Hepatic stellate cell (primary cell): ENCODE measurements at places on chromosomes 4 and X.
A peak's percentile ranks its signal among the peaks of the same experiment; 100 is the strongest.

DNA sequence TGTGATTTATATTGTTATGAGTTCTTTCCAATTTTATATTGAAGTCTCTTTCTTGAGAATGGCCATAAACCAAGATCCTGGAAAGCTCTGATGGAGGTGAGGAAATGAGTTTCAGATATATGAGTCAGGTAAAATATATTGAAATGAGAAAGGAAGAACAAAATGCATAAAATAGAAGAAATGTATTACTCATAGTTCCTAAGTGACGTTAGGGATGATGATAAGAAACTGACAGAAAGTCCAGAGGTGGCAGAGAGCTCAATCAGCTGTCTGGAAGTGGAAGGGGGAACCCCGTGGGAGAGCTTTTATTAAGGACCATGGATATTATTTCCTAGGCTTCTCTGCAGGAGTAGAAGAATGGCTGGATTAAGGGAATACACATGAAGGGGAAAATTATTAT lies 24.6 kb downstream of the UGT2B7 start:
- no peak for DNase-seq

DNA sequence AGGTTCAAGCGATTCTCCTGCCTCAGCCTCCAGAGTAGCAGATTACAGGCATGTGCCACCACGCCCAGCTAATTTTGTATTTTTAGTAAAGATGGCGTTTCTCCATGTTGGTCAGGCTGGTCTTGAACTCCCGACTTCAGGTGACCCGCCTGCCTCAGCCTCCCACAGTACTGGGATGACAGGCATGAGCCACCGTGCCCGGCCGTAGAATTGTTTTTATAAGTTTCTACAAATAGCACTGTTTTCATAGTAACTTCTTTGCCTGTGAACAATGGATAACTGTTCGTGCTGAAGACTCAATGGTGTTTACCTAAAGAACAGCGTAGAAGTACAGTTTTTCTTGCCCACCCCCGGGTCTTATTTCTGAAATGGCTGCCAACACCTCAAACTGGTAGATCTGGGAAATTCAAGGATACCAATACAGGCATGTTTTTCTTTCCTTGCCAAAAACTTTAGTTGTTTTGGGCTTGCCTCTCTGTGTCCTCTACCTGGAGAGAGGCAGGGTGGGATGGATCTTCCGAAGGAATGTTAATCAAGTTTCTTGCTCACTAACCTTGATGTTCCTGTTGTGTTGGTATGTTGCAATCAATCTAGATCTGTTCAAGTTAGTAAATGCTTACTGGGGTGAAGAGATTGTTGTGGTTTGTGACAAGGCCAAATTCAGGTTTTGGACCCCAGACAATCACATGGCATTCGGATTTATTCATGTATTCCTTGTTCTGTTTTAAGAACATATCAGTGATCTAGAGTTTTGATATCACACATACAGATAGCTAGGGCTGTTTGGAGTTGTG lies 2.8 kb upstream of the RUFY3 start:
- DNase-seq = no peak

DNA sequence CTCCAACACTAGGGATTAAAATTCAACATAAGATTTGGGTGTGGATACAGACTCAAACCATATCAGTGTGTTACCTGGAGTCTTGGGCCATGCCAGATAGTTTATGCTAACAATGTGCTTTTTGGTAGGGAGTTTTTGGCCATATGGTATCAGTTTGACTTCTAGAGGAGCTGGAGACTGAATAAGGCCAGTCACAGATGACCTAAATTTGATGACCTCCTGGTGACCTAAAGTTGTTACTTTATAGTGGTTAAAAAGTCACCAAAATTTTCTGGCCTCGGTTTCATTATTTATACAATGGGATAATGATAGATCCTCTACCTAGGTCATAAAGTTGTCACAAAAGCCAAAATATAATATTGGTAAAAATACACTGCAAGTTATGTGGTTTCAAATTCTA lies 877.1 kb downstream of the RAPGEF2 start:
- no peak for DNase-seq

DNA sequence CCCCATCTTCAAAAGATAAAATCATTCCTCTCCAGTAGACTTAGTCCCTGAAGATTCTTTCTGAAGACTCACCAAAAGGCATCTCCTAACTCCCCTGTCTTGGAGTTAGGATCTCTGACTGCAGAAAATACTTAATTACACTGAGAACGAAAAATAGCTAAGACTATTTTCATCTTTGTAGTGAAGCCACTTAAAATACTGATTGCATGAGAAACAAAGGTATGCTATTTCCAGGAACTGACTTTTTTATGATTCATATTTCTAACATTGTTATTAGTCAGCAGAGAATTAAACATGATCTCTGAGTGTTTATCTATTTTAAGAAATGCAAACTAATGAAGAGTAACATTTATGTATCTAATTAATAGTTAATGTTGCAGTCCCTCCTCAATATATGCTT lies 71.8 kb upstream of the NR3C2 start:
- DNase-seq = peak; percentile 2

DNA sequence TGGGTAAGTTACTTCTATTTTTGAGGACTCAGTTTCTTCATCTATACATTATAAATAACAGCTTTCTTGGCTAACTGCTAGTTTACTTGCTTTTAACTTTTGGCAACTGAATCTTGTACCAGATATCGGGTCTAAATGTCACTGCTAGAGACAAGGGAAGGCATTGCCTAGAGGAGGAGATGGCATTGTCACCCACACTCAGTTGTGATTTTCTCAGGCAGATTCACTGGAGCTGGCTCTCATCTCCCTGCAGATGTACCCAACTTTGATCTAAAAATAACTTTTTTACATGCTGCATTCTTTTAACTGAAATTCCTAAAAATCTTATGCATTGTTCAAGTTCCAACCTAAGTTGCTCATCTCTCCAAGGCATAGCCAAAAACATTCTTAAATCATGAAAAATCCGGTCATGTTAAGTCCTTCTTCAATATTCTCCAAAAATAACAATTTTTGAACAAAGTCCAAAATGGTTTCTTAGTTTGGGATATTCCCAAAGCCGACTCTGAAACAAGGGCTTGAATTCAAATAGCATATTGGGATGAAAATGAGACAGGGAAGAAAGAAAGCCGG lies 469.0 kb upstream of the BOD1L1 start:
- DNase-seq = peak; percentile 19

GRCh38 chr4:123892368-123892976 lies 495.9 kb downstream of the SPRY1 start:
- no peak for DNase-seq

GRCh38 chr4:155769090-155769489 lies 10.3 kb downstream of the GUCY1B1 start:
- no peak for DNase-seq

DNA sequence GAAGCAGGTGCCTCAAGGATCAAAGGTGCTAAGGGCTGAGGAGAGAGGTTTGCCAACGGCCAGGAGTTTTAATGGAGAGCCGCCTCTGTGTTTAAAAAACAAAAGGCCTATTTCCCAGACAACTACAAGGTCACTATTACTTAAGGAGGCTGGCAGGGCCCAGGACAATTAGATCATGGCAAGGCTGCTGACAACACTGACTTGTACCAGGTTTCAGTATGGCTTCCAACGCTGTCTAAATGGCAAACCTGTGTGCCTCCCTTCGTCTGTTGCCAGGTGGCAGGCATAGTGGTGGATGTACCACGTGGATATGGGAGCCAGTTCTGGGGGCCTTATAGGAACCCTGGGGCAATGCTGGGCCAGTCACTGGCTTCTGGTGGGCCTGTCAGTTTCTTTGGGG lies 41.0 kb downstream of the NSG1 start:
- DNase-seq = no peak

GRCh38 chr4:8524595-8525382 lies 55.4 kb upstream of the GPR78 start:
- DNase-seq = no peak
